ENCODE measurements at places on chromosomes 6 and 20.

DNA sequence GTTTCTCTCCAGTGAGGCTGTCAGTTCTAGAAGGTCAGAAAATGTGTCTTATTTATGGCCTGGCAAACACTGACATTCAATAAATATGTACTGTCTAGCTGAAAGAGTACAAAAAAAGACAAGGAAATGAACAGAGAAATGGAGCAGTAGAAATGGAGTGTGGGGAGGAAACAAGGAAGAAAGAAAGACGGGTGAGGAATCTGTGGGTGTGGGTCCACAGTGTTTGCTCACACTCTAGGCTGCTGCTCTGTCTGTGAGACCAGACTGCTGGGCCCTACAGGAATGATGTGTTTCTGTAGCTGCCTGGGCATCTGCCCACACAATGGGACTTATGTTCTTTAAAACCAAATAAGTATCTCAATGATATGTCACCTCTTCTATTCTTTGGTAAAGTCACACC is 114.2 kb downstream of the MOXD1 start:
- no peak for DNase-seq

GRCh38 chr20:42986143-42986773 is 203.4 kb downstream of the PTPRT start:
- DNase-seq = no peak

GRCh38 chr20:49210757-49211110 is 8.5 kb upstream of the DDX27 start:
- no peak for DNase-seq

DNA sequence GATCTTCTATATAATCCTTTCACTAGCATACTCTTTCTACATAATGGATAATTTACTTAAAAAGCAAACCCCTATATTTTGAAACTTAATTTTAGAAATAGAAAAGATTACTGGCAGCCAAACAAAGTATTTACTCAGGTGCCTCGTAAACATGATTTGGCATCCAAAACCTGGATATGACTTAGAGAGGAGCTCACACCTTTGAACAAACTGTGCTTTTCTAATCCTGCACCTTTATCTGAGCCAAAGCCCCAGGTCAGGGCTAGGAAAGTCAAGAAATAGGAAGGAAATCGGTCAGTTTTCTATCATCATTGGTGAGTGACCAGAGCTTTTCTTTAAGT is 170.9 kb downstream of the PHF3 start:
- no peak for DNase-seq

GRCh38 chr6:74114428-74114827 is 418.4 kb downstream of the CD109 start:
- DNase-seq = no peak

DNA sequence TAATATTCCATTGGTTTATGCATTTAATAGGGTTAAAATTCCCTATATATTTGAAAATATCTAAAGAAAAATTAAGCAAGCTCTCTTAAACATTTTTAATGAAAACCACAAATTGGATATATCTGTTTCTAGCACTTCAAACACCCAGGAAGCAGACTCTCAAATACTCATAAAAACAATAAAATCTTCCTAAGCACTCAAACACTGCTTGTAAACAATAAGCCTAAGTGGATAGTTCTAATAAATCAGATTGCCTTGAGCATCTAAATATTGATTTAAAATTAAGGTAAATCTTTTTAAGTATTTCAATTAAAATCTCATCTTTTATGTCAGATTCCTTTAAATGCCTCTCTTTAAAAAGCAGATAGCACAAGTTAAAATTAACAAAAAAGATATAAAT is 254.4 kb downstream of the KCNQ5 start:
- no peak for DNase-seq

DNA sequence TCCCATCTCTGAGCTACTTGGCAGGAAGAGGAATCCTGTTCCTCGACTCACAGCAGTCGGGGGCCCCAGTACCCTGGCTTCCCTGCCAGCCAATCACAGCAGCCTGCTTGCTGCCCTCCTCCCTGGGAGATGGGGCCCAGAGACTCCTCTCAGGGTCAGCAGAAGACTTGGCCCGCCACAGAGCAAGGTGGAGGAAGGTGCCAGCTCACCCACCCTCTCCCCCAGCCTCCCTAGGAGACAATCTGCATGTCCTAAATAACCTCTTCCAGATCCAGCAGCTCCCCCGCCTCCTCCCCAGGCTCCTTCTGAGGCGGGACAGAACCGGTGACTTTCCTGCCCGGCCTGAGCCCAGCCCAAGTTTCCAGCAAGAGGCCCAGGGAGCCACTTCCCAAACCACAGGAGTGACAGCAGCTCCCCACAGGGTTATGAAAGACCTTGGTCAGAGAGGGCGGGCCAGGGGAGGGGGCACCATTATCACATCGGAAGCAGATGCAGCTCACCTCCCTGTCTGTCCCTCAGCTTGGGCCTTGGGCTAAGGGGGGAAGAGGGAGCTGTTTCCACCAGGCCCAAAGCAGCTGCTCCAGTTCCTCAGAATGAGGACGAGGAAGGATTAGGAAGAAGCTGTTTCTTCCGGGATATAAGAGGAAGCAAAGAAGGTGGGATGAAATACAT is 2.3 kb downstream of the CCND3 start:
- DNase-seq = no peak
